ENCODE measurements at places on chromosomes 2 and 18.

DNA sequence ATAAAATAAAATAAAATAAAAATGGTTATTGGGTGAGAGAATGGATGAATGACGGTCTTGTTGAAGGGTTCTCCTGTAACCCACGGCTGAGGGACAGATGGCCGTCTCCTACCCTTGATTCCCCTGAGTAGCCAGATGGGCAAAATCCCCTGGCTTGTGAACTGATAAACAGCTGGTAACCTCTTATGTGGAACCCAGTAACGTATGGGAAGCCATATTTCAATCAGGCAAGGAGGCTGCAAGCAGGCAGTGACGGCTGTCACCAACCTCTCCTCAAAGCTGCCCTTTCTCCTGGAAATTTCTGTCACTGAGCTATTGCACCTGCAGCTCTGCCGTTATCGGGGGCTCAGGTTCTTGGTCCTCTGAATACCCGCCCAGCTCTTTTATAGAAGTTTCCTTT is 165.3 kb upstream of the SMAD2 start:
- DNase-seq = no peak

DNA sequence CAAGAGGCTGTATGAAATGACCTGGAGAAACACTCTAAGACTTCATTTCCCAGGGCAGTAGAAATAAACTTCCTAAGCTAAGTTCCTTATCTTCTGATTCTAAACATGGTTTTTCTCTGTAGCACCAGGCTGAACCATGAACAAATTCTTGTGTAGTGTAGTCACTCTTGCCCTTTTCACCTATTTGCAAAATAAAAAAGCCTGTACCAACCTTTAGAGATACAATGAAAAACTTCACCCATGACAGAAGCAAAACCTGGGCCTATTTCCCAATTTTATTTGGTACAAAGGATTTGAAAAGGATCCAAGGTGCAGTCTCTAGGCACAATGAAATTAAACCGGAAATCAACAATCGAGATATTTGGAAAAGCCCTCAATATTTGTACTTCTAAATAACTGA is 43.6 kb downstream of the POLR1A start:
- DNase-seq = no peak

- no peak for DNase-seq
These were observed 2.0 kb downstream of the KCTD1 start for GRCh38 chr18:26546170-26546874.

- no peak for DNase-seq
These were observed 3.9 kb upstream of the DCTN1 start for GRCh38 chr2:74384051-74384450.

- DNase-seq = no peak
These were observed 138.3 kb upstream of the NRXN1 start for GRCh38 chr2:51170273-51170672.
